ENCODE measurements at places on chromosomes 2 and 18.

- no peak for DNase-seq
These were observed 60.0 kb downstream of the RNF144A start for GRCh38 chr2:6977113-6977741.

DNA sequence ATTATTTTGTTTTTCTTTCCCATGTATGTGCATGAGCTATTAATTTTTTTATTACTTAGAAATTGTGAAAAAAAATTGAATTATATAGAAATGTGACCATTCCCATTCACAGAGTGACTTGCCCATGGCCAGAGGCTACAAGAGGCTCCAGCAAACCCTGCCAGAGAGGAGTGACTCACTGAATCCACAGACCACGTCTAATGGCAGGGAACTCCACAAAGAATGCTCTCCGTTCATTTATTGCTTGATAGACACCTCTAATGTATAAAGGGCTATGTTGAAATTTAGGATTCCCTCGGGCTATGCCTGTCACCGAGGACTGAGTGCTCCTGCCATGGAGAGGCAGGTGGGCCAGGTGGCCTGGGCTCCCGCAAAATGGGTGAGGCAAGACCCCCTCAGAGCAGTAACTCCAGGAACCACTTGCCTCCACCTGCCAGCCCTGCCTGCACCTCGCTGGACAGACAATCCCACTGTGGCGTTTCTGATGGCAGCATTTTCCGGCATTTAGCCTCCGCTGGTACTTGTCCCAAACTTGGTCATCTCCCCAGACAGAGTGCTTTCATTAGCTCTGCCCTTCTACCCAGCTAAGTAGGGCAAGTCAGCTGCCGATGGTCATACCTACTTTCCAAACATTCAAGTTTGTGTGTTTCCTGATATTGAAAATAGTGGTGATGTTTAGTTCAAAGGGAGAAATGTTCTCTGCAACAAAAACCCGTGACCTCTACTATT, 200.3 kb downstream of the PRKCE start:
- DNase-seq, result peak; percentile 9

- no peak for DNase-seq
These were observed 1.3 kb upstream of the TANK start for GRCh38 chr2:161158882-161159281.

DNA sequence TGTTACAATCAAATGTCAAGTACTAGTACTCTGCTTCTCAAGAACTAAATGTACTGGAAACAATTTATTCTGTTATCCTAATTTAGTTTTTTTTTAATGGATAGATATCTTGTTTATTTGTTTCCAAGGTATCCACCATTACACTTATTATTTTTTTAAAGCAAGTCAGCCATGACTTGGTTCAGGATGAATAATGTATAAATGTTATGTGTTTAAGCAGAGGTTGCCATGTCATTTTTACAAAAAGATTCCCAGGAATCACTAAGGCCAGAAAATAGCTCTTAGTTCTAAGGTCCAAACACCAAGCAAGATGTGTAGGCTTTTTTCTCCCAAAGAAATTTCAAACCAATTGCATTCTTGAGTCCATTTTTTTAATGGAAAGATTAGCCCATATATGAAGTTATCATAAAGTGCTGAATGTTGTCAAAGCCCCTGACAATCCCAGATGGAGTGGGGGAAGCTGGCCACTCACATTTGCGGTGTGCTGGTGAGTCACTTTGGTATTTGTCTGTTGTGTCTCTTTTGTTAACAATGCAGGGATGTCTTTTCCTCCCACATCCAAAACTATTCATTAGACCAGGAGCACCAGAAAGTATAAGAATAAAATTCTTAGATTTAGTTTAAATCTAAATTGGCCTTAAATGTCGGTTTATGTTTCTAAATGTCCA, 158.9 kb downstream of the COL6A3 start:
- no peak for DNase-seq

GRCh38 chr2:225137971-225138370, 95.7 kb upstream of the DOCK10 start:
- peak; percentile 6 for DNase-seq

DNA sequence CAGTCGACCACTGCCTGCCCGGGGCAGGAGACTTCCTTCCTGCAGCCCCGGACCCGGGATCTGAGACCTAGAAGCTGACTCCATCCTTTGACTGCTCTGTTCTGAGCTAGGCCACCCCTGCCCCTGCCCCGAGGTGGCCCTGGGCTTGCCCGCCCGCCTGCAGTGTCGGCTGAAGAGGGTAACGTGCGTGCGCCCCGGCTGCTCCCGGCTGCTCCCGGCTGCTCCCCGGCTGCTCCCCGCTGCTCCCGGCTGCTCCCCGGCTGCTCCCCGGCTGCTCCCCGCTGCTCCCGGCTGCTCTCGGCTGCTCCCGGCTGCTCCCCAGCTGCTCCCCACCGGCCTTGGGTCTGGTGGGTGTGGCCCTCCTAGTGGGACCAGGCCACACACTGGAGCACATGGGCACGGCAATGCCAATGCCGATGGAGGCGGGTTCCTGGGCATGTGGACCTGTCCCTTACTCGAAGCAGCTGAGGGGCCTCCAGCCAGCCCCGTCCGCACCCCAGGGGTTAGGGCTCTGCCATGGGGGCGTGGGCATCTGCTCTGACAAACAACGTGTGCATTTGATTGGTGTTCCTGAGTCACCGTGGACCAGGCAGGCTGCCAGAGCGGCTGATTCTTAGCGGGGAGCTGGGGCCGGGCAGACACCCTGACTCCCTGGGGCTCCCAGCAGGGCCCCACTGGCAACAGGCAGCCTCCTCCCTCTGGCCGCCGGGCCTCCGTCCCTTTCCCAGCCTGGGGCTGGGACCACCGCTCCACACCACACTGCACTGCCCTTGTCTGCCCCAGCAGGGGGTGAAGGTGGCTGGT, 2.0 kb upstream of the GAL3ST2 start:
- no peak for DNase-seq

DNA sequence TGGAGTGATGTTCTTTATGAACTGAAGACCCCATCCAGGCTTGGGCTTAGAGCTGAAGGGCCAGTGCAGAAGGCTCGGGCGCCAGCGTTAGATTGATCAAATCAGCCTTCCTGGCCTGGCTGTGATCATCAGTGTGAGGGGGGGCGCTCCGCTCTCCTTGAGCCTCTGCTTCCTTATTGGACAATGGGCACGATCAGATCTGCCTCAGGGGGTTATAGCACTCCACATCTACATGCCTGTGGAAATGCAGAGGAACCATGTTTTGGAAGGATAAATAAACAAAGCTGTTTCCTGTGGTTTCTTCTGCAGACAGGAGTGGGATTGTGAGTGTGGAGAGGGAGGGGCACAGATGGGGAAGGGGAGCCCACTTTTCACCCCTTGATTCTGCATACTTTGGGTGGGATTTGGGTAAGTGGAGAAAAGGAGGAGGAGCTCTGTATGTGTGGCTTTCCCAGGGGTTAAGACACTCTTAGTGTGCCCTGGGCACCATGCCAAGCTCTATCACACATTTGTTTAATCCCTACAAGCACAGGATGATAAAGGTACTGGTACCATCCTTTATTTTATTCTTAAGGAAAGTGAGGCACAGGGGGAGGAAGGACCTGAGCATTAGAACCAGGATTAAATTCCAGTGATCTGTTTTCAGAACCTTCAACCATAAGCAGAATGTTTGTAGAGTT, 150.5 kb downstream of the EN1 start:
- no peak for DNase-seq

- DNase-seq, result peak; percentile 48
These were observed 131.9 kb downstream of the MYO1B start for GRCh38 chr2:191376981-191377629.
